Activated CD4-positive, alpha-beta T cell treated with anti-CD3 and anti-CD28 coated beads for 24 hours (primary cell): ENCODE measurements at places on chromosomes 2 and 18.

- no peak for DNase-seq
Observed at GRCh38 chr2:11203480-11203879, 48.2 kb downstream of the SLC66A3 start.

- DNase-seq: no peak
Observed at GRCh38 chr2:102063487-102063911, 71.7 kb downstream of the IL1R2 start.

DNA sequence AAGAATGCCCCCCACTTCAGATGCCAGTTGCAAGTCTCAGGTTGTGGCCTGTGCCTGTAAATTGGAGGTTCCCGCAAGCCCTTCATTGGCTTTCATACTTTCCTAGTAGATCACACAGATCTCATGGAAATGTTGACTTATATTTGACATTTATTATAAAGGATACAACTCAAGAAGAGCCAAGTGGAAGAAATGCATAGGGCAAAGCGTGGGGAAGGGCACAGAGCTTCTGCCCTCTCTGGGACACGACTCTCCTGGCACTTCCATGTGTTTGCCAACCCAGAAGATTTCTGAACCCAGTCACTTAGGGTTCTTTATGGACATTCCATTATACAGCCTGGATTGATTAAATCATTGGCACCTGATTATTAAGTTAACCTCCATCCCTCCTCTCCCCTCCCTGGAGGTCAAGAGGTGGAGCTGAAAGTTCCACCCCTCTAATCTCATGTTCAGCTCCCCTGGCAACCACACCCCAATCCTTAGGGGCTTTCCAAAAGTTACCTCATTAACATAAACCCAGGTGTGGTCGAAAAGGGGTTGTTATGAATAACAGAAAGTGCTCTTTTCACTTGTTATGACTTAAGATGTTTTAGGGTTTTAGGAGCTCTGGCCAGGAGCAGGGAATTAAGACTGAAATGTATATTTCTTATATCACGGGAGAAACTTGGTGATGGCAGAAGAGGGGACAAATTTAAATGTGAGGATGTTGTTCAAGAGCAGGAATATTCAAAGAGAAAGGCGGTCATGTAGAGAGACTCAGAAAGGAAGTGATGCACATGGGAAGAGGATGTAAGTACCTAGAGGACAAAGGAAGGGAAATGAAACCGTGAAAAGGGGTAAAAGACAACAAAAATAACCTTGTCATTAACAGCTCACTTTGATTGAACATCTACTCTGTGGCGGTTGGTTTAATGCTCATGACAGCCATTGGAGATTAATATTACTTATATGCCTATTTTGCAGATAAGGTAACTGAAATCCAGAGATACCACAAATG is 31.8 kb downstream of the SP100 start:
- DNase-seq: no peak

DNA sequence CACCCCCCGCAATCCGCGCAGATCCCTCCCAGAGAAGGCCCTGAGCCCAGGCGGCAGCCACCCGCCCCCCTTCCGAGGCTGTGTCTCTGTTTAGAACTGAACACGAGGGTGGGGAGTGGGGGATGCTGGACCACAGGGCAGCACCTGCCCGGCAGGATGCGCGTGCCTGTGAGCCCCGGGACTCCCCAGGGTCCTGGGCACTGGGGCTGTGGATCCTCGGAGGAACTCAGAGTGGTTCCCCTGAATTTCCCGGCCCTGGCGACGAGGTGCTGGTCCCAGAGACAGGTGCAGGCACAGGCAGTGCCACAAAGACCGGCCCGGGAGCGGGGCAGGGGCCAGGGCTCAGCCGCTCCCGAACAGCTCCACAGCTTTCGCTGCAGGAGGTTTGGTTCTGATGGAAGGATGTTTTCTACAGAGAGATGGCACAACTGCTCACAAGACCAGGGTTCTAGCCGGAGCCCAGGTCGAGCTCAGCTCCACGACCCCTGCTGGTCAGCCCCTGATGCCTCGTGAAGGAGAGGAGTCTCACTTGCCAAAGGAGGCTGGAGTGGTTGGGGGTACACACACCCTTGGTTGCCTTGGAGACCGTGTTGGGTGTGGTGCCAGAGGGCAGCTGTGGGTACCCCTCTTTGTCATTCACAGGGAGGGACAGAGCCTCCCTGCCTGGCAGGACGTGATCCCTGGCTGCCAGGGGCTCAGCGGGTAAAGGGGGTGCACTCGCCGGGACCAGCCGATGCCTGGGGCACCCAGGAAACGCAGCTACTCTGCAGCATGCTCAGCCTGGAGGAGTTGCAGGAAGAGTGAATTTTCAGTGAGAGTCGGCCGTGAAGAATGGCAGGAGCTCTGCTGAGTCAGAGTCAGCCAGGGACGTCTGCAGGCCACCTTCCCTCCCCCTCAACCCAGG is 4.4 kb upstream of the NEU4 start:
- no peak for DNase-seq

DNA sequence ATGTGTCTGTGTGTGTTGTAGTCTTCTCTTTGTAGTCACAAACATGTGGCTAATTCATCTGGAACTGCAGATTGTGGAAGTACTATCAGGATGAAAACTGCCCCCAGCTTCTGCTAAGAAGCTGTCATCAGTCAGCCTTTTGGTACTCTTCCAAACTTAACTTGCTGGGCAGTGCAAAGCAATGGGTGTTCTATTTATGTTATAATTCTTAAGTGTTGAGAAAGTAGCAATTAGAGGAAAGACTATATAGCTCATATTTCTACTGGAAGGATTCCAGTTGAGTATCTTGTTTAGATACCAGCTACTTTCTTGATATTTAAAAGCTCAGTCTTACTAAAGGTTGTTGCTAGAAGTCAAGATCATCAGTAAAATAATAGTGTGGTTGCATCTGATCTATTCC is 52.1 kb downstream of the SLC38A11 start:
- no peak for DNase-seq

DNA sequence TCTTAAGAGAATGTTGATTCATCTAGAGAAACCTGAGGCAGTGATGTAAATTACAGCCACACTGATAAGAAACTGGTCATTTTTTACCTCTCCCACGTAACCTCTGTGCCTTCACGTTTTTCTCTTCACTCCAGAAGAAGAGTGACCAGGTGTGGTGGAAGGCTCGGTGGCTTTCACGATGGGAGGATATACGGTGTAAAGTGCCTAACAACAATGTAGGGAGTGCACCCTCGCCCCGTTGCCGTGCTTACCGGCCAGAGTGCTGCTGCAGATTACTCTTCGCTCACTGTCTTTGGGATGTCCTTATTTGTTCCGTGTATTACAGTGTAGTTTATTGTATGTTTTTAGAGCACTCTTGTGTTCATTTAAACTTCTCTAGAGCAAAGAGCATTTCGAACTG is 46.5 kb downstream of the NCK2 start:
- no peak for DNase-seq

- DNase-seq: no peak
Observed at GRCh38 chr2:45804987-45805755, 153.7 kb downstream of the PRKCE start.

DNA sequence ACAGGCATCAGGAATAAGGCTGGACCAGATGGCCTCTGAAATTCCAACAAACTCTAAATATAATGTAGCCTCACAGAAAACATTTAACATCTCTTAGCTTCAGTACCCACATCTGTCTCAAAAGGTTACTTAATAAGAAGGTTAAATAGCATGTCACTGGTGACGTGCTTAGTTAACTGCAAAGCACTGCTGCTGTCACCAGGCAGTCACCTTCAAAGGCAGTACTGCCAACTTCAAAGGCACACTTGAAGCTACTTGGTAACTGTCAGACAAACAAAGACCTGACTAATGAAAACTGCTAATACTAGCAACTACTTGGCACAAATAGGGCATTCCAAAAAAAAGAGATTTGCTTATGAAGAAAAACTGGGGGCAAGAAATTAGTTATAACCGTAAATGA is 36.2 kb downstream of the EPG5 start:
- DNase-seq: no peak

DNA sequence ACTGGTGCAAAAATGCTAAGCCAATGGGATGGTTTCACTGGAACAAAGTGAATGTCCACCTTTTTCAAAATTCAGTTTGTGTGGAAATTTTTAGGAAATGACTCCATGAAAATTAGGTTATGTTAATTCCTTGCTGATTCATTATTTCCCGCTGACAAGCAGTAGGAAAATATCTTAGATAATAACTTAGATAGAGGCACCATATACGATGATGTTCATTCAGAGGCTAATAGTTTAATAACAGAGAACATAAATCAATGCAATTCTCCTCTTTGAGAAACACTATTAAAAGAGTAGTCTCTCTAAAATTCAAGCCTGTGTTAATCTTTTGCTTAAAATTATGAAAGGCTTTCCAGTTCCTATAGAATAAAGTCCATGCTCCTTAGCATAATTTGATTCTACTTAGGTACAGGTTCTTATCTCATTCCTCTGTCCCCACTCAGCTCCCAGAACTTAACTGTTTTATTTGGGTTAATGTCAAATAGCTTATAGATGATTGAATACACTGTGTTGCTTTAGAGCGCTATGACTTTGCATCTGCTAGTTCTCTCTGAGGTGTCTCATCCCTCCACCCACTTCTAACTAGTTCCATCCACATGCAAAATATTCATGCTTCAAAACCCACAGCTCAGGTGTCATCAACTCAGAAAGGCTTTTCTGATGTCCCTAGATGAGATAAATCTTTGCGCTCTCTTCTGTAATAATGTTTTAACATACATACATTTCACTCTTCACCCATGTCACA is 503.6 kb downstream of the ERBB4 start:
- no peak for DNase-seq
